ENCODE measurements at places on chromosomes 13 and 19.

DNA sequence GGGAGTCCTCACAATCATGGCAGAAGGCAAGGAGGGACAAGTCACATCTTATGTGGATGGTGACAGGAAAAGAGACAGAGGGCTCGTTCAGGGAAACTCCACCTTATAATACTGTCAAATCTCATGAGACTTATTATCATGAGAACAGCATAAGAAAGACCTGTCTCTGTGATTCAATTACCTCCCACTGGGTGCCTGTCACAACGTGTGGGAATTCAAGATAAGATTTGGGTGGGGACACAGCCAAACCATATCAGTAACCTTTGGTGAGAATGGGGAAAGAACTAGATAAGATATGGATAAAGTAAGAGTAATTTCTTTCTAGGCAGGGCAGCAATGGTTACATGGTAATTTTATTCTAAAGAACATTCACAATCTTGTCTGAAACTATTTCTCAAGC lies 344.9 kb upstream of the KLF12 start:
- DNase-seq, result no peak

DNA sequence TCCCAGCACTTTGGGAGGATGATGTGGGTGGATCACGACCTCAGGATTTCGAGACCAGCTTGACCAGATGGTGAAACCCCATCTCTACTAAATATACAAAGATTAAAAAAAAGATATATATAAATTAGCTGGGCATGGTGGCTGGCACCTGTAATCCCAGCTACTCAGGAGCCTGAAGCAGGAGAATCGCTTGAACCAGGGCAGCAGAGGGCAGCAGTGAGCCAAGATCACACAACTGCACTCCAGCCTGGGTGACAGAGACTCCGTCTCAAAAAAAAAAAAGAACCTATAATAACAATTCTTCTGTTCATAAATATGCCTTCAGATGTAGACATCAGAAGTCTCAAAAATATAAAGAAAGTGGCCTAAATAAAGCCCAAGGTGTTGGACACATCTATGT lies 7.6 kb downstream of the ZNF737 start:
- no peak for DNase-seq

DNA sequence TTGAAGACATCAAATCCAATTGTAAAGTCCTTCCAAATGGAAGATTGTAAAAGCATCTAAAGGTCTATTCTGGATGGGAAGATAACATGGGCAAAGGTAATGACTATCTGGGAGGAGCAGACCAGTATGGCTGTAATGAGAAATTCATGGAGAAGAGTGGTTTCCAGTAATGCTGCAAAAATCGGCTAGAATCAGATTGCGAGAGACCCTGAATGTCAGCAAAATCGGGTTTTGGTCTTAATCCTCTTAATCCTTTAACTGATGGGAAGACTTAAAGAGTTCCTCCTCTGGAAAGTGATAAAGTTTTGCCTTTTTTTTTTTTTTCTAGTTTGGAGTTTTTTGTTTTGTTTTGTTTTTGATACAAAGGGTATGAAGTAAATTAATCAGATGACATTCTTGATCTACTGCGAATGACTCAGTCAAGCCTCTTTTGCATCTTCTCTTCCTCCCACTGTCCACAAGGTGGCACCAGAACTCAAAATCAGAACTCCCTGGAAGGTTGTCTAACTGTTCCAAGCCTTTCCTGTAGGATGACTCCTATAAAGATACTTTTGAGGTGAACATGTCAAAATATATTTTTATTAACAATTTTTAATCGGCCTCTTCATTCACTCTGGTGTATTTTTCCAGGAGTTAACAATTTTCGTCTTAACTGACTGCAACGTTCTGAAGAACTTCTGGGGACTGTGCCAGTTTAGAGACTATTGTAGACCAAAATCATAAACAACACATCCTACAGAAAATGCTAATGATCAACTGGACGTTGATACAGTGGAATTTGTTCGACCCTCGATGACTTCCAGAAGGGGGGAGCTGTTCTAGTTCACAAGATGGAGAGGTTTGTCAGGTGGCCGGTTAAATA lies 213.3 kb upstream of the MIR17HG start:
- peak; percentile 58 for DNase-seq

DNA sequence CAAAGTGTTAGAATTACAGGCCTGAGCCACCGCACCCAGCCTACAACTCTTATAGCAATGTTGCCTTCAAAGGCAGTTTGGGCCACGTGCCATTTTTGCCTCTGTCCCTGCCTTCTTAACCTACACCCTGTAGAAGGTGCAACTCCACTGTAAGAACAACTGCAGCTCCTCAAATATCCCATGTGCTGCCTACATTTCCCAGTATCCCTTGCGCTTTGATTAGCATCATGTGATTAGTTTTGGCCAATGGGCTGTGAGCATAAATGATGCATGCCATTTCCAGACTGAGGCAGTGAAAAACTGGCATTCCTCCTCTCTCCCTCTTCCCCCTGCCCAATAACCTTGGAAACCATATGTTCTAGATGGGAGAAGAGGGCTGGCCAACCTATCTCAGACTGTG lies 75.2 kb upstream of the MRI1 start:
- no peak for DNase-seq

DNA sequence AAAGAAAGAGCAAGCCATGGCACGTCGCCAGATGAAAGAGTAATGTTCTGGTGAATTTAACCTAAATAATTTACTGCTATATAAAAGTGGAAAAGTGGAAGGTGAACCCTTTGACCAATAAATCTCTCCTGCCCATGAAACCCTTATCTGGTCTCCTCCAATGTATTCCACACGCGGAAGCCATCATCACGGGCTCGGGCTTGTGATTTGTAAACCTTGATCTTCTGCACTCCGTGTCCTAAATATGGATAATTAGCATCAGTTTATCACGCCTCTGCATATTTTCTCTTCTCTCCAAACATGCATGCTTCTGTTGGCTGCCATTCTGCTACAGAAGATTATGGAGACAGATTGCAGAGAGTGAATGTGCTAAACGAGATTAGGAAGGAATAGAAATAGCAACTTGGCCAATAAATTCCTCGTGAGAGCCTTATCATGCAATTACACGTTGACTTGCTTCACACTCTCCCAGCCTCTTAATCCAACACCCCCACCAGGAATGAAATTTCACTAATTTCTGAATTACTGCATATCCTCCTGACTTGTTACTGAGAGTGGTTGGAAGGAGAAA lies 34.5 kb downstream of the SOX1 start:
- no peak for DNase-seq

DNA sequence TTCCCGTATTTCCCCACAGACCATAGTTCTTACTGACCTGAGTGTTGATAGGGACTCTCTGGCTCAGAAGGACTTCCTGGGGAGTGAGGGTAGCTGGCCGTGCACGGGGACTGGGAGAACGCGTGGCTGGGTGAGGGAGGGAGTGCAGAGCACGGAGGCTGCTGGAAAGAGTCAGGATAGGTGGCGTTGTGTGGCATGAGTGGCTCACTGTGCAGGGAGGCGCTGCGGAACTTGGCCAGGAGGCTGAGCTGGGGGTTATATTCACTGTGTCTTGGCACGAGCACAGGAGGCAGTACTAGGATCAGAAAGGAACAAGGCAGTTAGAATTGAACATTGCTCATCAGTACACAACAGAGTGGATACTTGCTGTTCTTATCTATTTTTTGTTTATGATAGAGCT lies 47.4 kb downstream of the SMAD9 start:
- no peak for DNase-seq

DNA sequence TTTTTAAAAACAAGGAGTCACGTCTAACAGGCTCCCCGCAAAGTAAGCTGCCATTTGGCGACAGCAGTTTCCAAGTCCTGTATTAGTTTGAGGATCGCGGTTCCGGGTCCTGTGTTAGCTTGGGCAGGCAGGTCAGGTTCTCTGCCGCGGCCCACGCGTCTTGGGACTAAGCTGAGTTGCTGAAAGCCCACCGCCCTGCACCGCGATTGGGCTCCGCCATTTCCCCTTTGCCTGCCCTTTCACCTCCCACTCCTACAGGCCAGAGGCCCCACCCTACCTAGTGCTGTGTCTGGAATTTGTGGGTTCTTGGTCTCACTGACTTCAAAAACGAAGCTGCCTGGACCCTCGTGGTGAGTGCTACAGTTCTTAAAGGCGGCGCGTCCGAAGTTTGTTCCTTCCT lies 6.8 kb downstream of the PARP4 start:
- DNase-seq, result no peak

GRCh38 chr13:33403807-33404362 lies 118.3 kb upstream of the STARD13 start:
- no peak for DNase-seq

GRCh38 chr19:50507376-50507775 lies 3.6 kb downstream of the JOSD2 start:
- no peak for DNase-seq

GRCh38 chr13:33321686-33322542 lies 36.4 kb upstream of the STARD13 start:
- no peak for DNase-seq

- no peak for DNase-seq
Measured at GRCh38 chr19:48111280-48111679, 663 bp upstream of the PLA2G4C start.

- DNase-seq, result no peak
Measured at GRCh38 chr19:29559743-29560142, 33.9 kb downstream of the VSTM2B start.

DNA sequence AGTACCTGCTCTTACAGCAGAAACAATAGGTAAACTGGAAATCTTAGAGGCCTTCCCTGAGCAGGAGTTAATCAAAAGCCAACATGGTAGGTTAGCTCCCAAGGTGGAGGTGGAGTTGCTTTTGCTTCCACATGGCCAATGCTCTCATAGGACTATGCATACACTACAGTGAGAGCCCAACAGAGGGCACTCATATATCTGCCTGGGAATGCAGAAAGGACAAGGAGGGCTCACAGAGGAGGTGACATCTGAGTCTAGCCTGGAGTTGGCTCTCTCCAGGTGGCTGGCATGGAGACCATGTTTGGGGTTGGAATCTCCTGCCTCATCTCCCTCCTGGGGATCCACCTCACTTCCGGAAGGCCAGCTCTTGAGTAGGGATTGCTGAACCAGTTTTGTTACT lies 34.6 kb downstream of the ATP8A2 start:
- no peak for DNase-seq

- DNase-seq, result no peak
Measured at GRCh38 chr13:98141509-98142379, 1.1 kb upstream of the FARP1 start.

- no peak for DNase-seq
Measured at GRCh38 chr19:33389421-33390100, 16.1 kb downstream of the CEBPG start.

DNA sequence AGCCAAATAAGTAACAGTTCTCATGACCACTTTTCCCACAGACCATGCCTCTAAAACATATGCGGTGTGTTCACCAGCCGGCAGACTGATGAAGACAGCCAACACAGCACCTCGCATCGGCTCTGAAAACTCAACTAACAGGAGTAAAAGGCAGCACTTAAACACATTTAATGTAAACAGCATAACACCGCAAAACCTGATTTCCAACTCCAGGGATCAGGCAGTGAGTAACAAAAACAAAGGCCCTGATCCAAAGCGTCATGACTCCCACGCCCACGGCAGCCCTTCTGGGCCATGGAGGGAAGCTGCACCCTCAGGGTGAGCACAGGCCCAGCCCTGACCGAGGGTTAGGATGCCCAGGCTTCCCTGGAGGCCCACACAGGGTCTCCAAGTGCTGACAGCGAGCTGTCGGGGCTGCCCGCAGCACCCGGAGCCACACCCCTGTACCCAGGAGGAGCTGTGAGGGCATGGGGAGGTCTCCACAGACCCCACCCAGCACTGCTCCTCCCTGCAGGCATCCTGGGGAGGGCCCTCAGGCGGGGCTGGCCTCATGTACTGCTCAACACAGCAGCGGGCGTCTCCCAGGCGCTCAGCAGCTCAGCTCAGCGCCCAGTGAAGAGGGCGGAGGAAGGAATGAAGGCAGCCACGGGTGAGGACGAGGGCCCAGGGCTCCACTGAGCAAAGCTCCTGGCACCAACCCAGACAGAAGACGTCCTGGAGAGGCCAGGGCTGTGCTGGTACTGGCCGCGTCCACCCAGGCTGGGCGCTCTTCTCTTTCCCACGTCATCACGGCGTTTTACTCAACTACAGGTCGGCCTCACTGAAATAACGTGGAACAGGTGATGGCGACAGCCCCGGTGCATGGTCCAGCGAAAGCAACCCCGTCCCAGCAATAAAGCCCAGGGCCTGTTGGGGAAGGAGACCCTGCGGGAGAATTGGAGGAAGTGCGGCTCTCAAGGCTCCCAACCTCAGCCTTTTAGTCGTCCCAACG lies 53.7 kb downstream of the RASA3 start:
- peak; percentile 32 for DNase-seq

- DNase-seq, result no peak
Measured at GRCh38 chr13:79398915-79399314, 7.1 kb downstream of the RBM26 start.

- DNase-seq, result no peak
Measured at GRCh38 chr13:41364043-41364442, 53.0 kb downstream of the NAA16 start.

DNA sequence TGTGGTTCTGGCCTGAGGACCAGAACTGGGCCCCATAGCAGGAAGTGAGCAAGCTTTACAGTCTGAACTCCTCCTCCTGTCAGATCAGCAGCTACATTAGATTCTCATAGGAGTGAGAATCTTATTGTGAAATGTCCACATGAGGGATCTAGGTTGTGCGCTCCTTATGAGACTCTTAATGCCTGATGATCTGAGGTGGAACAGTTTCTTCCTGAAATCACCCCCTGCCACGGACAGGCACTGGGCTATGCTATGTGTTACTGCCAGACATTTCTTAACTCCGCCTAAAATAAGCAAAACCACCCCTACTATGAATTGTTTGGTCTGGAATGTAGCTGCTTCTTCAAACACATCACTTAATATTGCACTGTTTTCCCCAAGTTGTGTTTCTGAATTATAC lies 4.6 kb downstream of the FBXL3 start:
- no peak for DNase-seq

DNA sequence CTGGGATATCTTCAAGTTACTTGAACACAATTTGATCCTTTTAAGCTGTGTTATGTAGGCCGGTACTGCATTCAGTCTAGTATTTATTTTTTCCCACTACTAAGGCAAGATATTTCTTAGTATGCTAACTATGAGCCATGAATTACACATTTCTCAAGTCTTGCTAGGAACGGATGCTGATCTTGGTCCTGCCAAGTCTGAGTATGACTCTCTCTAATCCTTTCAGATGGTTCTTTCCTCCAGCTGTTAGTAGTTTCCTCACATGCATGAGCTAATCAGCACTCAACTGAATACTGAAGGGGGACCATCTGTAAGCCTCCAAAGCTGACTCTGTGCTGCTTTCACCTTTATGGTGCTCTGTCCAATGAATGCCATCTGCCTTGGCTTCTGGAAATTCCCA lies 460.3 kb downstream of the KCTD12 start:
- DNase-seq, result no peak

- DNase-seq, result no peak
Measured at GRCh38 chr13:28678809-28679208, 19.9 kb downstream of the POMP start.

Measured in natural killer cell (primary cell).